Hepatocyte (in vitro differentiated cells): ENCODE measurements at places on chromosomes 13 and 19. TPM values are rescaled to one million over a fixed set of nuclear protein-coding genes. Genes with fewer than 3 reads are reported as not detected.

GRCh38 chr19:3184847-3185460 is 776 bp upstream of the NCLN start:
- DNase-seq, result peak; percentile 74
- H3K4me1 ChIP-seq, result peaks cover 11% of the 10 kb centered on the region
- H3K36me3 ChIP-seq, result no peaks in the 10 kb centered on the region
- H3K4me3 ChIP-seq, result peak overlapping the region; percentile 72
- no peak overlapping the region for H3K27ac ChIP-seq

The APLP1 gene
- 115 and 147 TPM in 2 replicates for polyA plus RNA-seq

The ERVK3-1 gene
- polyA plus RNA-seq, result 68.9 and 71.7 TPM in 2 replicates

- peaks cover 5% of the 10 kb centered on the region for H3K27me3 ChIP-seq
- DNase-seq, result no peak
- no peak overlapping the region for H3K27ac ChIP-seq
- no peaks in the 10 kb centered on the region for H3K36me3 ChIP-seq
Observed at GRCh38 chr13:26932465-26932864, 171.9 kb upstream of the GPR12 start.

GRCh38 chr13:32624441-32624840 is 38.2 kb downstream of the PDS5B start:
- H3K36me3 ChIP-seq, result no peaks in the 10 kb centered on the region
- DNase-seq, result no peak
- no peak overlapping the region for H3K27ac ChIP-seq
- H3K4me1 ChIP-seq, result no peaks in the 10 kb centered on the region
